Islet precursor cell (in vitro differentiated cells): ENCODE measurements at places on chromosomes 7 and 10.

DNA sequence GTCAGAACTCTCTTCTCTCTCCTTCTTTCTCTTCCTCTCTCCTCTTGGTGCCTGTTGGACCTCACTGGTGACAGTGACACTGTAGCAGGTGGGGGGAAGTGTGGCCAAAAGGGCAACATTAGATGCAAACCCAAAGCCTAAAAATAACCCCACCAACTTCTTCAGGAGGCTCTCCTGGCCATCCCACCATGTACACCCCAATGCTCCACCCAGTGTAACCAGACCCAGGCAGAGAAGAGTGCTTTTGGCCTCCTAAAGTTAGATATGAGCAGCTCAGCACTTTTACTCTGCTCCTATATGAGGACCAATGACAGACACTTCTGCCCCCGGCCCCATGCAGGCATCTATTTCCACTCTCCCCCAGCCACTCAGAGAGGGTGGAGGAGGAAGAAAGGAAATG, 5.5 kb downstream of the MYOZ1 start:
- DNase-seq = no peak

DNA sequence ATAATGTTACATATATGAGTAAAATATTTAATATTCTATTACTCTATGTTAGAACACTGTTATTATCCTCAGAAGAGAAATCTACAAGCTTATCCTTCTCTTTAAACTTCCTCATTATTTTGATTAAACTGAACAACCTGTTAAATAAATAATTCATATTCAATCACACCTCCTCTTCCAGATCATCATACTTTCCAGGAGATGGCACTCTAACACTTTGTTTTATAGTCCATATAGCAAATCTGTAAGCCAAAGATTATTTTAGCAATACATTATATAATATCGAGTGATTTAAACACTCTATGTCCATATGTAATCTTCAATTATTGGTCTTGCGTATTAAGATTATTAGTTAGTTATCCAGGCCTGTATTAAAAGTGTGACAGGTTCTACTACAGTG, 694.1 kb downstream of the ANKRD7 start:
- no peak for DNase-seq

DNA sequence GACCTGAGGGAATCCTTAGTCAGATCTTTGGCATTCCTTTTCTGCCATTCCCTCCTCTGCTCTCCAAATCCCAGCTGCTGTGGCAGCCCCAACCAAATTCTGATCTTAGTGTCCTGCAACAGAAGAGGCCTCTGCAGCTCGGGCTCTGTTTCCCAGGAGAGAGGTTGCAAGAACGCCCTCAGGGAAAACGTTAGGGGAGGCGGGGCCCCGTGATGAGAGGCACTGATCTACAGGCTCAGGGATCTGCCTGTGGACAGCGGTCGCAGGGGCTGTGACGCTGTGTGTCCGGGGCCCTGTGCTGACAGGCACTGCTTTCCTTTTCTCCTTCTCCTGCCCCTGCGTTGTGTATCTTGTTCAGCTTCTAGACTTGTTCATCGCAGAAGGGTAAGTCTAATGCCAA, 57.3 kb upstream of the DPYSL4 start:
- DNase-seq = peak; percentile 95

- no peak for DNase-seq
Observed at GRCh38 chr10:118444069-118444468, 101.9 kb upstream of the FAM204A start.

DNA sequence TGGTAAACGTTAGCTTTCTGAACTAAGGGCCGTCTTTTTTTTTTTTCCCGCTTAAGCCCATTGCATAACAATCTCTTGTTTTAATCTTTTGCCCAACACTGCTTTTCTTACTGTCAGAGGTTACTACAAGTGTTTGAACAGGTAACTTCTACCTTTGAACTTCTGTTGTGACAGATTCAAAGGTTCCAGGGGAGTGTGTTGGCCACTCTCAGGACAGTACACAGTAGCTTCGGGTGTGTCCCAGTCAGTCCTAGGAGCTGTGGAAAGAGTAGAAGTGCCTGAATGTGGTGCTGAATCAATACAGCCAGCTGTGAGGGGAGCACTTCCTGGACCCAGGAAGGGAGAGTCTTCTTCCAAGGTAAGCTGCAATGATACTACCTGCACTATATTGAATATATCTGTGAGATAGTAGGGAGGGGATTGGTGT, at the start of gene ACSL5:
TSS of gene ACSL5 (plus strand) at position 205 of the 427 bp plus-strand sequence. CDS start 20,831 bp downstream, outside the sequence.
- no peak for DNase-seq

- DNase-seq = no peak
Observed at GRCh38 chr10:111148025-111148424, 71.2 kb downstream of the ADRA2A start.

DNA sequence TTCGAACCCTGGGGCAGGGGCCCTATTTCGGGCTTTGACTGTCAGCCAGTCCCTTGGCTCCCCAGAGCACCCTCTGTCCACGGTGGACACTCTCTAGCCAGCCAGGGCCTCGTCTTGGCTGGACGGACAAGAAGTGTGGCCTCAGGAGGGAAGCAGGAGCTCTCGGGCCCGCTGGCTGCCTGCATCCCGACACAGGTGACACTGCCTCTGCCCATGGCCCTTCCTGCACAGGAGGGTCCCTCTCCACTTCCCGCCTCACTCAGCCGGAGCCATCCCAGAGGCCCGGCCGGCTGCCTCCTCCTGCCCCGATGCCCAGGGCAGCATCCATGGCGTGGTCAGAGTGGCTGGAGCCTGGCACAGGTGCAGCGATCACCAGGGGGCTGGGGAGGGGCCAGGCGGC, 7.9 kb downstream of the ADGRA1 start:
- DNase-seq = no peak

DNA sequence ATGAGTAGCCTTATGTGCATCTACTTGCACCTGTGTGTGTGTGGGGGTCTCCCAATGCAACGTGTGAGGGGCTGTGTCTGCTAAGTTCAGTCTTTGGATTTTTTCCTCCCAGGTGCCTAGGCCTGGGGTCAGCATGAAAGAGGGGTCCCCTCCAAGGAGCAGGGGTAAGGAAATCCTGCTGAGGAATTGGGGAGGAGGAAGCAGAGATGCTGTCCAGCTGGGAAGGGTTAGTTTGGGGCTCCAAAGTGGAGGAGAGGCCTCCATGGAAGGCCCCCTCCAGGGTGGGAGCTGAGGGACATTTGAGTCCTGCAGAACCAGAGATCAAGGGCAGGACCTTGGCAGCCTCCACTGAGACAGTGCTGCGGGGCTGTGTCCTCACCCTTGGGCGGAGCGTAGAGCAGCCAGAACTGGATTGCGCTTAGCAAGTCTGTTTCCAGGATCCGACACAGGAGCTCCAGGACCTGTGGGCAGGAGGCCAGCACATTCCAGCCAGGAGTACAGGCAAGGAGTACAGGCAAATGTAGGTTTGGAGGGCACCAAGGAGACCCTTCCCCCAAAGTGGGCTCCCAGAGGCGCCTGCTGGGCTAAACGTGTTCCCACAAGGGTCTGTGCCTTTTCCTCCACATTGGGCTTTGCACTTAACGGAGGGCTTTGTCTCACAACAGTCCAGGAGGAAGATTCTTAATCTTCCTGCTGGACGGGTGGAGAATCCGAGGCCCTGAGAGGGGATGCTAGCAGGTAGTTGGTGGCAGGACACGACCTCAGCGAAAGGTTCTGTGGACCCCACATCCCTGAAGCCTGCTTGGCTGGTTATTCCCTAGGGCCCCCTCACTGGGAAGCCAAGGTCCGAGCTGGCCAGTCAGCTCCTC, 10.1 kb downstream of the TBATA start:
- DNase-seq = peak; percentile 55

GRCh38 chr7:149783386-149784250, 10.2 kb upstream of the ZNF467 start:
- DNase-seq = no peak

DNA sequence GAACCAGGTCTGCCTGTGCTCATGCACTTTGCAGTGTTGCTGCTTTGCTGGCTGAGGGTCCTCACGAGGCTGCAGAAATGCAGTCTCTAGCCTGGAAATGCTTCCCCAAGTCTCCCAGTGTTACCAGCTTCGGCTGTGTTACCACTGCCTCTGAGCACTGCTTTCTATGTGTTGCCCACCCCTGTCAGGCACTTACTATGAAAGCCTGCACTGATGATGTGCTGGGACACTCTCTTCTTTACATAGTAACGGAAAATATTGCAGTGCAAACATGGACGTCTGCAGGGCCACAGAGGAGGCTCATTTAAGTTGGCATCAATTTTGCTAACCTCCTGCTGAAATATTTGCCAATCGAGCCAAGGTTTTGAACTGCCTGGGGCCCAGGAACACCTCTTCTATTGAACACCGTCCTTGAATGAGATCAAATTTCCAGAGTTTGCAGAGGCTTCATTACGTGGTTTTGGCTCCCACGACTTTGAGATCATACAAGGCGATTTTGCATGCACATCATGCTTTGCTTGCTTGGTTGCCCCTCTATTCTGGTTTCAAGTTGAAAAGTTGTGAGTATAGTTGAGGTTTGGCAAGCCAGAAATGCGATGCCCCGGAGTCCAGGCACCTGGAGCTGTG, 404.7 kb upstream of the PODXL start:
- DNase-seq = no peak

GRCh38 chr10:117619223-117619622, 76.7 kb downstream of the EMX2 start:
- DNase-seq = no peak

GRCh38 chr7:30684351-30684750, 2.1 kb upstream of the CRHR2 start:
- DNase-seq = peak; percentile 79

- no peak for DNase-seq
Observed at GRCh38 chr10:22258471-22258870, 40.7 kb upstream of the EBLN1 start.

- DNase-seq = peak; percentile 42
Observed at GRCh38 chr10:132961420-132961786, 19.0 kb upstream of the CFAP46 start.

GRCh38 chr10:119254335-119254734, 47.0 kb downstream of the GRK5 start:
- DNase-seq = no peak

- DNase-seq = no peak
Observed at GRCh38 chr10:107081644-107082043, 82.9 kb downstream of the SORCS1 start.

DNA sequence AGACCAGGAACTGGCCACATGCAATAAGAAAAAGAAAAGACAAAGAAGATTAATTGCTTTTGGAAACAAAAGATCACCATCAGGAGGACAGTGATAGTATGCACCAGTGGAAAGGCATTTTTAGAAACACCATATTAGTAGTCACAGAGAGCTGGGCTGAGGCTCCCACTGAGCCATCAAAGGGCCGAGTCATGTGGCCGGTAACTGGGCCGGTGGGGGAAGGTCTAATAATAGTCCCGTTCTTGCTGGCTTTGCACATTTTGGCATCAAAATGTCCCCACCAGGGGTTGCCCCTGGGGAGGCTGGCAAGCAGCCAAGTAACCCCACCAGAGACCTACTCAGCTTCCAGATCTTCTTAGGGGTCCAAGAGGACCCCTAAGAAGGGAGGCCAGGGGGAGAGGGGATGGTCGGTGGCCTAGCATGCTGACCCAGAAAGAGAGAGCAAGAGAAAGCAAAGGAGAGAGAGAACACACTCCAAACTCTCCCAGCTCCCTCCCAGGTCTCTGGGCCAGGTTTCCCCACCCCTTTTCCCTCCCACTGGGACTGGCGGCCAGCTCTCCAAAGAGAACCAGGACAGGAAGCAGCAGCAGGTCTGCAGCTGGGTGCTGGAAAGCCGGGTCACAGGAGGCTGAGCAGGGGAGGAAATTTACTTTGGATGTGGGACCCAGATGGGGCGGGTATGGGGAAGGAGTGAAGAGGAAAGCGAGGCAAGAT, 70.2 kb upstream of the FGFR2 start:
- peak; percentile 90 for DNase-seq

- DNase-seq = no peak
Observed at GRCh38 chr10:42477170-42477569, 161.2 kb downstream of the ZNF33B start.

DNA sequence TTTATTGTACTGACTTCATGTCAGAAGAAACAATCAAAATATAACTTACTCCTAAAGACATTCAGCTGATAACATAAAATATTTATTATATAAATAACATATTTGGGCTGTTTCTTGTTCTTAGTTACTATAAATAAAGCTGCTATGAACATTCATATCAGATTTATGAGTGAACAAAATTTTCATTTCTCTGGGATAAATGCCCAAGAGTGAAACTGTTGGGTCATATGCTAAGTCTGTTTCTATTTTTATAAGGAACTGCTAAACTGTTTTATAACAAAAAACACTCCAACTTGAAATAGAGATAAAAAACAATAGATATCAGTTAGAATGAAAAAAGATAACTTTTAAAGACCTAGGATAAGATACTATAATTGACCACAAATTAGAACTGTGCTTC, 26.5 kb upstream of the CC2D2B start:
- DNase-seq = no peak

DNA sequence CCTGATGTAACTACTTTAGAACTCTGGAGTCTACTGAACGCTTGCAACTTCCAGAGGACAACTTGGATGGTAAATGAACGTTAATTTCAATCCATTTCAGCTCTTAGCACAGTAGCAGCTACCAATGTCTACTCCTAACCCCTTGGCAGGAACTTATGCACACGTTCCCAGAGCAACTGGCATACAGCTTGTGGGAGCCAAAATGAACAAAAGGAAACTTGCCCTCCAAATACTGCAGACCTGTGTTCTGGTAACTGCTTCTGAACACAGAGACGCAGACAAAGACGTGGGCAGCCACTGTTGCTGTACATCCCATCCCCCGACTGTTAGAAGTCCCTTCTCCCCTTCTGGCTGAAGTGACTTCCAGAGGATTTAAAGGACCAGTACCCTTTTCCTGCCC, 61.3 kb downstream of the XPNPEP1 start:
- DNase-seq = peak; percentile 47
